Stimulated activated CD4-positive, alpha-beta T cell treated with anti-CD3 and anti-CD28 coated beads, Interleukin-15, amount 100 ng/mL, for 1 hour (primary cell): ENCODE measurements at places on chromosomes 11 and 22.

DNA sequence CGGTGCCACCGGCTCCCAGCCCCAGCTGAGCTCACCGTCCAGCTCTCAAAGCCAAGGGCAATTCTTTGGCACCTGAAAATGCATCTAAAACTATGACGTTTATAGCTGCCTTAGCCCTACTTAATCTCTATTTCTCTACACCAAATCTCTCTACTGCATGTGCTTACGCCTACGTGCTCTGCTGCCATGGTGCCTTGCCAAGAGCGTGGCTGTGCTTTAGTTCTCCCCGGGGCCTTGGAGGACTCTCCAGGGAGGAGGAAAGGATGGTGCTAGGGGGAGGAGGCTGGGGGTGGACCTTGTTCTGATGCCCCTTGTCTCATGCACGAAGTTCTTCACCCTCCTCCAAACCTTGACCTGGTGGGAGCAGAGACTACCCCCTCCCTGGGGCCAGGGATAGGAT is 9.0 kb upstream of the BID start:
- DNase-seq, result no peak

DNA sequence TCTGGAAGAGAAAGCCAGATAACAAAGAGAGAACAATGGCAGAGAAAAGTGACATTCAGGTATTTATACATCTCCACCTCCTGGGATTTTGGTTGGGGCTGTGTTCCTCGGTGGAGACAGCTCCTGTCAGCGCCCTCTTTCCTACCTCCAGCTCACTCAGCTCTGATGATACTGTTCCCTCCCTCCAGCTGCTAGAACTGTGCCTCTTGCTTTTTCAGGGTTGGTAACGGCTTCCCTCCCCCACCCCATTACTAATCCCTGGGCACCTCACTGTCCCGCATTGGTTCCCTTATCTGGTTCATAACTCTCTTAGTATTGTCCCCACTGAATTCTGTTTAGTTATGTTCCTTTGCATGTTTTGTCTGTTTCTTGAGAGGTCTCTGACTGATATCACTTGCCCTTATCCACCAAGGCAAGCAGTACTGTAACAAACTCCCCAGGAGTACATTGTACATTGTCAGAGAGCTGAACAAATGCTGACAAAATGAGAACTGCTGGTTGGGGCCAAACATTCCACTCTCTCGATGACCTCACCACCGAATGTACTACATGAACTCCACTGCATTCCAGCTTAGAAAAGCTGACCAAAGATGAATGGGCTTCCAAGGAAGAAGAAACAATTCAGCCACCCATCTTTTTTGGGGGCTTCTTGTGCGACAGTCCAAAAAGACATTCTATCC is 5.7 kb upstream of the FBXO3 start:
- DNase-seq, result no peak

- no peak for DNase-seq
Measured at GRCh38 chr11:69111624-69112542, 43.9 kb upstream of the SMIM38 start.

DNA sequence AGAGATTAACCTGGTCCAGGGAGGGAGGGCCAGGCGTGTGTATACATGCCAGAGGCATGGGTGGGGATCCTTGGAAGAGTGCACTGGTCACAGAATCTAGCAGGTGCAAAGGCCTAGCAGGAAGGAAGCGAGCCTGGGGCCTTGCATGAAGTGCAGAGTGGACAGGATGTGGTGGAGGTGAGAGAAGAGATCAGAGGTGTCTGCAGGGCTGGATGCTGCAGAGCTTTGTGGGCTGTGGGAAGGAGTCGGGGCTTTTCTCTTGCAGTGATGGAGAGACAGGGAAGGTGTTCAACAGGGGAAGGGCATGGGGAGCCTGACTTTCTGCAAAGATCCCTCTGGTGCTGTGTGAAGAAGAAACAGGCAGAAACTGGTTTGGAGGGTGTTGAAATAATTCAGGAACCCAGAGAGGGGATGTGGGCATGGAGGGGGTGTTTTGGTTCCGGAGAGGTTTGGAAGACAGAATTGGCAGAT is 2.5 kb upstream of the TPST2 start:
- no peak for DNase-seq

- DNase-seq, result no peak
Measured at GRCh38 chr11:9109858-9110731, 18.7 kb upstream of the SCUBE2 start.

GRCh38 chr11:119470317-119471291 is 47.6 kb upstream of the THY1 start:
- DNase-seq, result no peak

DNA sequence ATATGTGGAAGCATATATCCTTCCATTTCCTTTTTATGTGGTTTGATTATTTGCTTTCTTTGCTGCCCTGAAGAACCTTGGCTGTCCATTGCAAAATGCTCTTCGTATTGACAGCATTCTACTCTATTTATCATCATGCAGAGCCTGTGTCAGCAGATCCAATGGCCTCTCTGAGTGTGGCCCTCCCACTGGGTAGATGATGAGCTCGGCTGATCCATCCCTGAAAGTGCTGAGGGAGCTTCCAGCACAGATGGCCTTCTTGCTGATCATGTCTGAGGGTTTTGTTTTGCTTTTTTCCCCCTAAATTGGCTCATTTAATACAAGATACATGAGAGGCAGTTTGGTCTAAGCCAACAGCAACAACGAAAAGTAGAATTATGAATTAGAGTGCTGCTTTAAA is 181.0 kb downstream of the GRIA4 start:
- no peak for DNase-seq

GRCh38 chr11:131685906-131686305 is 315.5 kb downstream of the NTM start:
- DNase-seq, result no peak

- DNase-seq, result no peak
Measured at GRCh38 chr11:134942681-134943080, 530.6 kb upstream of the B3GAT1 start.

DNA sequence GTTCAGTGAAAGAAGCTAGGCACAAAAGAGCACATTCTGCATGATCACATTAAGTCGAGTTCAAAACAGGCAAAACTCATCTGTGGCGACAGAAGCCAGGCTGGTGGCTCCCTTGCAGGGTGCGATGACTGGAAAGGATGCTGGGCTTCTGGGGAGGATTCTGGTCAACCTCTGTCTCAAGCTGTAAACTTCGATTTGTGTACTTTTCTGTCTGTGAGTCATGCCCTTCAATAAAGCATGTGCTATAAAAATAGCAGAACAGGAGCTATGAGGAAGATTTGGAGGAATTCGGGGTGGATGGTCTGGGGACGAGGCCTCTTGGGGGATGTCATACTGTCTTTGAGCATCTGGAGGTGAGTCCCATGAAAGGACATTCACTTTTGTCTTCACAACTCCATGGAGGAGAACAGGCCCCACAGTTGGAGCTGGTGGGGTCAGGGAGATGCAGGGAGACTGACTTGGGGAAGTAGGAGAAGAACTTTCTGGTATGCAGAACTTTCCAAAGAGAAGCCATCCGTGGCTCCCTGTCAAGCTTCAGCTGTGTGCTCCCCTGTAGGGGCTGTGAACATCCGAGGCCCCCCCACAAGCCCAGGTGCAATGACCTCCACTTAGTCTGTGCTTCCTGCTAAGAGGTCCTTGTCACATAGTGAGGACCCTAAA is 77.8 kb upstream of the LINC01488 start:
- no peak for DNase-seq

DNA sequence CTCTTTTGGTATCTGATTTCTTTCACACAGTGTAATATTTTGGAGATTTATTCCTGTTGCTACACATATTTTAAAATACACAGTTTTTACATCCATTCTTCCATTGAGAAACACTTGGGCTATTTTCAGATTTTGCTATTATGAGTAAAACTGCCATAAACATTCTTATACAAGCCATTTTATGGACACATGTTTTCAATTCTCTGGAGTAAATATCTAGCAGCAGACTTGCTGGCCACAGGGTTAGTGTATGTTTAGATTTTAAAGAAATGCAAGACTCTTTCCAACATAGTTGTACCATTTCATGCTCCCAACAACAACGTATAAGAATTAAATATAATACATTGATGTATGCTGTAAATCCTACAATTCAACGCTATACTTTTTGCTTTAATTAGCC is 360.8 kb upstream of the PITPNB start:
- no peak for DNase-seq

- no peak for DNase-seq
Measured at GRCh38 chr22:44289414-44290171, 23.2 kb downstream of the SHISAL1 start.

GRCh38 chr11:123251657-123252344 is 56.8 kb upstream of the CLMP start:
- DNase-seq, result no peak

GRCh38 chr22:19884954-19885751 is 30.5 kb upstream of the GNB1L start:
- DNase-seq, result no peak

DNA sequence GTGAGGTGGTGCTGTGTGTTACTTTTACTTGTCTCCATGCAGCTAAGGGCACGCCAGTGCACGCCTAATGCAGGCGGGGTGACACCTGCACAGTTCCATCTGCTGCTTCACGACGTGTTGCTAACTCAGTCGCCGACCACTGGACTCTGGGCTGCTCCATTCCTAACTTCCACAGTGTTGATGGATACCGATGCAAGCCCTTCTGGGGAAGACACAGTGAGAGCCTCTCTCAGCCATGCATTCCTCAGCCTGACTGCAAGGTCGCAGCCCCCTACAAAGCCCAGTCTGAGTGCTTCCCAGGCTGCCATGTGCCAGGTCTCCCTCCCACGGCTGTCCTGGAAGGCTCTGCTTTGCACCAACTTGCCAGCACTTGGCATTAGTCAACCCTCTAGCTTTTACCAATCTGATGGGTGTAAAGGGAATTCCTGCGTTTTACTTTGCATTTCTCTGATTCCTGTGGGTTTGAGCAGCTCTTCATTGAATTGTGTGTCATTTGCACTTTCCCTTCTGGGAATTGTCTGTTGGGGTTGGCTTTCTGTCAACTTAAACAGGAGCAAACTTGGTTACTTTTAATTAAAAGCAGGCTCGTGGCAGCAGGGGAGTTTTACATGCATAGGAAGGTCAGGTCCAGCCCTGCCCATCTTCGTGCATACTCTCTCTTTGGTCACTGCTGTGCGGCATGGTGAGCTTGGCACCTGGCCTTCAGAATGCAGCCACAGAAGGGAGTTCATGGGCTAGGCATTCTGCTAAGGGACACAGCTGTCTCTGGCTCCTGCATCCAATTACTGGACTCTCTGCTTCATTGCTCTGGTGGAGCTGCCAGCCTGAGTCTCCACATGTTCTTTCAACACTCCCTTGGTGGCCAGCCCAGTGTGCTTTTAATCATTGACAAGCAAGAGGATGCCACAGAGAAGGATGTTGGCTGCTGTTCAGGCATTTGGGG is 34.6 kb upstream of the SHANK2 start:
- no peak for DNase-seq

- DNase-seq, result no peak
Measured at GRCh38 chr22:49812838-49813237, 14.8 kb downstream of the BRD1 start.

DNA sequence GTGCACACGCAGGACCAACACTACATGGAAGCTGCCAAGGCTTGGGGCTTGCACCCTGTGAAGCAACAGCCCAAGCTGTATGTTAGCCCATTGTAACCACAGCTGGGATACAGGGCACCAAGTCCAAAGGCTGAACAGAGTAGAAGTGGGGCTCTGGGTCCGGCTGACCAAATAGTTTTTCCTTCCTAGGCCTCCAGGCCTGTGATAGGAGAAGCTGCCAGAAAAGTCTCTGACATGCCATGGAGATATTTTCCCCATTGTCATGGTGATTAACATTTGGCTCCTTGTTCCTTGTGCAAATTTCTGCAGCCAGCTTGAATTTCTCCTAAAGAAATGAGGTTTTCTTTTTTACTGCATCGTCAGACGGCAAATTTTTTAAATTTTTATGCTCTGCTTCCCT is 941.2 kb downstream of the FAM181B start:
- no peak for DNase-seq

DNA sequence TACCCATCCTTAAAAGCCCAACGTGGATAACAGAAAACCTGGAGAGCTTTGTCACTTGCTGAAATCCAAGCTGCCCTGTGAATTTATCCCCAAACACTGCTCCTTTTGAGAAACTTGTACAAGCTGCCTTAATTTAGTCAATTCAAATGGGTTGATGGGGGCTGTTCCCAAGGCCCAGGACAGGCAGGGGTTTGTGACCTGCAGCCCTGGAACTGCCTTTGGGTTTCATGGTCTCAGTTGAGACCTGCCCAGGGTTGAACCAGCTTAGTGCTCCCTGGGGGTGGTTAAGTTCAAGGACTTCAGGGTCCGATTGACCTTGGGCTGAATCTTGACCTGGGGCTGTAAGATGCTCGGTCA is 112.1 kb upstream of the OR4B1 start:
- no peak for DNase-seq

DNA sequence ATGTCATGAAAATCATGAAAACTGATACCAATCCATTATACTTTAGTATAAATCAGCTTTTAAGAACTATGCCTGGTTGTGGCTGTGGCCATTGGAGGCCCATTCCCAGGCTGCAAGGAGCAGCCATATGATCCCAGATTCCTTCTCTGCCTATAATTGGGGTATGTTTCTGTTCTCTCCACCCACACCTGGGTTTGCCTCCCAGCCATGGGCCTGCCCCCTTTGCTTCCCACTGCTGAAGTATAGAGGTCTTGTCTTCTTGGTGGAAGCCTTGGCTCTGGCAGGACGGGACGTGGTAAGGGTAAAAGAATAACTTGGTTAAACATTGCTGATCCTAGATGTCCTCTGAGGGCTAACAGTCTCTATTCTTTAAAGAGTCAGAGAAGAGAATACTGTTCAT is 2.4 kb downstream of the MICAL2 start:
- DNase-seq, result no peak

- no peak for DNase-seq
Measured at GRCh38 chr11:119229288-119229672, 23.1 kb downstream of the CBL start.

DNA sequence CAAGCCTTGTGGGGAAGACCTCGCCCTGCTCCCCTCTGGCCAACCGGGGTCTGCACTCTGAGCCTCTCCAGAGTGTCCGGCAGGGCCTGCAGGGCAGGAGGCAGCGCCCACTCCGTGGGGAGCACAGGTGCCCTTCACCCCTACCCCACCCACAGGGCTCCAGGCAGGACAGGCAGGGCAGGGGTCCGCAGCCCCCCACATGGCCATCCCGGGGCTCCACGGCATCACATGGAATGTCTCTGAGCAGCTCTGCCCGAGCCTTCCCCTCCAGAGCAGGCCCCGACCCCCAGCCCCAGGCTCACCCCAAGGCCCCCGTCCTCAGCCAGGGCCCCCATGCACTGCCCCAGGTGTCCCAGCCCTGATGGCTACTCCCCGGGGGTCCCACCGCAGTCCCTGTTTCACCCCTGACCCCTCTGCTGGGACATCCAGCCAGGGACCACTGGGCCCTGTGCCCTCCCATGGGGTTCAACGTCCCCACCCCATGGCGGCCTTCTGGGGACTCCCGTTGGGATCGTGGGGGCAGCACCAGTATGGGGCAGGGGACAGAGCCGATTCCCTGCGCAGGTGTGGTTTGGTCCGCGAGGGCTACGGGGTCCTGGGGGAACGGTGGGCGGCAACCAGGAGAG is 77.7 kb downstream of the BRD1 start:
- no peak for DNase-seq

DNA sequence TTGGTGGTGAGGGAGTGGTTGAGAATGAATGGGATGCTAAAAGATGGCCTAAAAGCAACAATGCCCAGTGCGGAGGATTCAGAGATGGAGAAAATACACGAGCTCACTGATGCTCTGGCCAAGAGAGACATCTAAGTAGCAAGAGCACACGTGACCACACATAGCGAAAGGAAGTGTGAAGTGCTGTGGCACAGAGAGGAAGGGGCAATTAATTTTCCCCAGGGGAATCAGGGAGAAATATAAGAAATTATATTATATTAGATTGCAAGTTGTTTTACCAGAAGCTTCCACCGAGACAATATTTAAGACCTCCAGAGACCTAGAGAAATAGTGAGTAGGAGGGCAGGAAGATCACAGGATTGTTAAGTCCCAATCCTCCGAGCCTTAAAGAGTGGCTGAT is 80.6 kb downstream of the RCN1 start:
- no peak for DNase-seq
